ENCODE measurements at places on chromosomes 2 and 18. TPM values are rescaled to one million over a fixed set of nuclear protein-coding genes. Genes with fewer than 3 reads are reported as not detected.

FEV gene
- polyA plus RNA-seq = not detected

DNA sequence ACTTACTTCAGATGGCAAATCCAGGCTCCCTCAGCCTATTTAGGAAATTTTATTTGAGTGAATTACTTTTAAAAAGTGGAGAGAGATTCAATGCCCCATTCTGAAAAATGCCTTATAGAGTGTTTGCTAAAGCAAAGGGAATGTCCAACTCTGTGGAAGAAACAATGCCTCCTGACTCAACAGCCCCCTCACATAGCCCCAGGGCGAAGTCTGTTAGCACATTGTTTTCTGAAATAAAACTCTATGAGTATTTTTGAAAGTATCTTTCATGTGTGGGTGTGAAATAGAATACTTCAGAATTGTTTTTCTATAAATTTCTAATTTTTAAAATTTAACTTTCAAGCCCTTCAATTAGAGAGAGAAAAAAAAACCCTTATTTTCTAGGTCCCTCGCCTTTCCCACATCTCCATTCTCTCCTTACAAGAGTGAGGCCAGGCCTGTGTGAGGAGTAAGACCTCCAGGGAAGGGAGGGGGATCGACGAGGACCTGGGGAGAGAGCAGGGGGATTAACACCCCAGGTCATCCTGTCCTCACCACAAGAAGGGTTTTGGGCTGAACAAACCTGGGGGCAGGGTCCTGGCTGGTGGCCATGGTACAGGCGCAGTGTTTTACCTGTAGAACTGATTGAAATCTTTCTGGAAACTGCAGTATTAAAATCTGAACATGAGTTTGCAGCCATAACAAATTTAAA, 141.4 kb downstream of the SNTG2 start:
- DNase-seq = no peak

GRCh38 chr2:70078384-70078783, 8.9 kb upstream of the PCBP1 start:
- no peak for DNase-seq

FOXD4L1 gene
- 0.08 TPM for polyA plus RNA-seq

ATP8B1 gene
- 3.0 TPM for polyA plus RNA-seq

DNA sequence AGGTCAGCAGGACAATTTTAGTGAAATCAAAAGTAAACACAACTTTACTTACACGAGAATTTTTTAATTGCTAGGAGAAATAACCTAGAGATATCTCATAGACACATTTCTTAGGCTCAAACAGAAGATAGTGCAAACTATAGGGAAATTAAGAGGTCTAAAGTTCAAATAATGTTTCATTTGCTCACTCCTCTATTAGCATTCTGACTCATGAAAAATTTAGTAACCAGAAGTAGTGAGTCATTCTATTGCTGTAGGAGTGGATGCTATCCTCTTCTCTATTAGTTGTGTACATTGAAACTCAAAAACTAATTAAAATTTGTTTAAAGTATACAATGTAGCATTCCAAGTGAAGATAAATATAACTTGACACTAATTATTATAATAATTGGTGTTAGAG, 908.3 kb upstream of the TMEFF2 start:
- no peak for DNase-seq

CD207 gene
- polyA plus RNA-seq = 0.19 TPM

DNA sequence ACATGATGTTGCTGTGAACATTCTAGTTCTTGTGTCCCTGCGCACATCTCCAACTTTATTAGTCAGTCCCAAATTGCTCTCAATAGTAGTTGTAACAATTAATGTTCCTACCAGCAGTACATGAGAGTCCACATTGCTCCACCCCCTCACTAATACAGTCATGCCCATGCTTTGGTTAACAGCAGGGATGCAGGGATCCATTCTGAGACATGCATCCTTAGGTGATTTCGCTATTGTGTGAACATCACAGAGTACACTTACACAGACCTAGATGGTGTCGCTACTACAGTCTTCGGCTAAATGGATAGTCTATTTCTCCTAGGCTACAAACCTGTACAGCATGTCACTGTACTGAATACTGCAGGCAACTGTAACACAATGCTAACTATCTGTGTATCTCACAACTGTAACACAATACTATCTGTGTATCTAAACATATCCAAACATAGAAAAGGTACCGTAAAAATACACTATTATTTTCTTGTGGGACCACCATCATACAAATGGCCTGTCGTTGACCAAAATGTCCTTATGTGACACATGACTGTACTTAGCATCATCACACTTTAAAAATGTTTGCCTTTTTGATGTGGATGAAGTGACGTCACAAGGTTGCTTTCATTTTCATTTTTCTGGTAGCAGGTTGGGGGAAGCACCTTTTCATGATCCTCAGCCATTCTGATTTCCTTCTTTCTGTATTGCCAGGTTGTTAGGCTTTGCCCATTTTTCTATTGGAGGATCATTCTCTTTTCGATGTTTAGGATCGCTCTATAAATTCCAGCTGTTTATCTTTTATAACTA, 82.9 kb upstream of the RNF152 start:
- no peak for DNase-seq

GRCh38 chr18:24380163-24380747, 17.4 kb downstream of the OSBPL1A start:
- no peak for DNase-seq

IL1RL2 gene
- polyA plus RNA-seq = 0.22 TPM

ACKR3 gene
- 24.5 TPM for polyA plus RNA-seq

GRCh38 chr18:38698088-38698487, 1132.5 kb upstream of the CELF4 start:
- DNase-seq = no peak

HNMT gene
- 4.5 TPM for polyA plus RNA-seq

GRCh38 chr2:133314795-133315194, 253.5 kb downstream of the NCKAP5 start:
- DNase-seq = no peak

FABP1 gene
- polyA plus RNA-seq = 1.2 TPM

DNA sequence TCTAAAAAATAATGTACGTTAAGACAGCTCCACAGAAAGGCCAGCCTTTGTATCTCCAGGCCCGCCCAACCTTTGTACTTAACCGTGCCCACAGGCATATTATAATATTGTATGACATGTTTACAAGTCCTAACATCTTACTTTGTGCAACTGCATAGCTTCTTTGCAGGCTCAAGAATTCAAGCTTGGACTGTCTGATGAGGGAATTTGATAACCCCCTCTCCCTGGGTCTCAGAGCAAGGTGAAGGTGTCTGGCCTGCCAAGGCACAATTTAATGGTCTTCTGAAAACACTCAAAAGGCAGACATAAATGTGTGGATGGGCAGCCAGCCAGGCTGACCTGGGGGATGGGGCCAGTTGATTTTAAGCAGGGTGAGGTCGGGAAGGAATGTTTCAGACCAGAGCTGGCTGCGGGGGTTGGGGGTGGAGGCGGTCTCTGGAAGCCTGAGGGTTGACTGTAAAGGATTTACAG, 732.7 kb upstream of the FANCL start:
- no peak for DNase-seq

- no peak for DNase-seq
Observed at GRCh38 chr2:216516730-216517350, 18.2 kb downstream of the RPL37A start.

FSHR gene
- polyA plus RNA-seq = not detected

MEP1B gene
- polyA plus RNA-seq = not detected

DNA sequence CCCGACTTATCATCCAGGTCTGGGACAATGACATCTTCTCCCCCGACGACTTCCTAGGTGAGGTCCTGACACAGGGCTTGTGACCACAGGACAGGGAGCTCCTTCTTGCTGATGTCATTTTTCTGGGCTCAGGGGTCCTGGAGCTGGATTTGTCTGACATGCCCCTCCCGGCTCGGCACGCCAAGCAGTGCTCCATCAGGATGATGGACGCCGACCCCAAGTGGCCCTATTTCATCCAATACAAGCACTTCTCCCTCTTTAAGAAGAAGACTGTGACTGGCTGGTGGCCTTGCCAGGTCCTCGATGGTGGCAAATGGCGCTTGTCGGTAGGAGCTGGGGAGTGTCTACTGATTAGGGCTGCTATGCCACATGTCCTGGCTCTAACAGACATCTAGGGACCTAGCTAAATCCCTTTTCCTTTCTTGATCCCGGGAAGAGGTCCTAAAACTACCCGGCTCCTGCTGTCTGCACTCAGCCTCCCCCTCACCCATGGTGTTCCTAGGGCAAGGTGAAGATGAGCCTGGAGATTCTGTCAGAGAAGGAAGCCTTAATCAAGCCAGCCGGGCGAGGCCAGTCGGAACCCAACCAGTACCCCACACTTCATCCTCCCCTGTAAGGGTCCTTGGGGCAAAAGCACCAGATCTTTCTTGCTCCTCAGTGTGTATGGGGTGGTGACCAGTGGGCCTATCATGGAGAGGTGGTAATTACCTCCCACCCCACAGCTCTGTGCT, 36.7 kb downstream of the LMAN2L start:
- DNase-seq = no peak

GRCh38 chr18:9884532-9885140, 1.1 kb upstream of the TXNDC2 start:
- DNase-seq = no peak

- DNase-seq = no peak
Observed at GRCh38 chr18:68548904-68549870, 165.7 kb downstream of the TMX3 start.

- DNase-seq = no peak
Observed at GRCh38 chr18:11581286-11581685, 28.1 kb upstream of the SLC35G4 start.

Measured in heart left ventricle (tissue), 16 donors.